Panc1 (cell line): ENCODE measurements at places on chromosomes 6 and 20.

DNA sequence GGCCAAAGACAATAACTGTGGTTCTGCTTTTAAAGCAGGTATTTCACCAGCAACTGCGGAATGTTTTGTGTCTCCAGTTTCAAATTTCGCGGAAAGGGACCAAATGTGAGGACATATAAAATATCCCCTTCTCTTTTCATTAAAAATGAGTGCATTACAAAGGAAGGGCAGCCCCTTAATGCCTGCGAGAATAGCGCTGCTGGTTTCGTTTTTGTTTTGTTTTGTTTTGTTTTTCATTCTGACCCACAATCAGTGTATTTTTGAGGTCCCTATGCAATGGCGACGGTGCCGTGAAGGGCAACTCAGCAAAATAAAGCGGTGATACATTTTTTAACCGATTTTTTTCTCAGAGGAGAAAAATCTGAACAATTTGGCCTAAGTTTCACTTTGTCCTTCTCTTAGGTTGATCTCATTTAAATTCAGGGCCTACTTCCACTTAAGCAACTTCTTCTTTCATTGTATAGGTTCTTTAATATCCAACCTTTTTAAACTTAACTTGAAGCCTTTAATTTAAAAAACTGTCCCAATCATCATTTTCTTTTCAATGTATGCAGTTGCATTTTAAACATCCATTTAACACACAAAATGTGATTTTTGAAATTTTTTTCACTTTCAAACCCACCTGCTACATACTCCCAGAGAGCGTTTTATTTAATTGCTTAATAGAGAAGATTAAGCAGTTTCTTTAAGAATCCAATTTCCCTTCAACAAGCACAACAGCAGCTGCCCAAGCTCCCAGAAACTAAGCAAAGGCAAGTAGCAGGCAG lies 2.9 kb upstream of the HIVEP2 start:
- H3K27me3 ChIP-seq = no peaks in the 10 kb centered on the region
- H3K27ac ChIP-seq = peak overlapping the region; percentile 78
- no peaks in the 10 kb centered on the region for H3K36me3 ChIP-seq
- peak overlapping the region; percentile 75 for H3K4me3 ChIP-seq
- H3K4me1 ChIP-seq = peaks cover 10% of the 10 kb centered on the region

GRCh38 chr6:156956286-156956685 lies 179.1 kb downstream of the ARID1B start:
- no peaks in the 10 kb centered on the region for H3K36me3 ChIP-seq
- H3K27me3 ChIP-seq = no peaks in the 10 kb centered on the region
- DNase-seq = no peak
- H3K27ac ChIP-seq = no peak overlapping the region

DNA sequence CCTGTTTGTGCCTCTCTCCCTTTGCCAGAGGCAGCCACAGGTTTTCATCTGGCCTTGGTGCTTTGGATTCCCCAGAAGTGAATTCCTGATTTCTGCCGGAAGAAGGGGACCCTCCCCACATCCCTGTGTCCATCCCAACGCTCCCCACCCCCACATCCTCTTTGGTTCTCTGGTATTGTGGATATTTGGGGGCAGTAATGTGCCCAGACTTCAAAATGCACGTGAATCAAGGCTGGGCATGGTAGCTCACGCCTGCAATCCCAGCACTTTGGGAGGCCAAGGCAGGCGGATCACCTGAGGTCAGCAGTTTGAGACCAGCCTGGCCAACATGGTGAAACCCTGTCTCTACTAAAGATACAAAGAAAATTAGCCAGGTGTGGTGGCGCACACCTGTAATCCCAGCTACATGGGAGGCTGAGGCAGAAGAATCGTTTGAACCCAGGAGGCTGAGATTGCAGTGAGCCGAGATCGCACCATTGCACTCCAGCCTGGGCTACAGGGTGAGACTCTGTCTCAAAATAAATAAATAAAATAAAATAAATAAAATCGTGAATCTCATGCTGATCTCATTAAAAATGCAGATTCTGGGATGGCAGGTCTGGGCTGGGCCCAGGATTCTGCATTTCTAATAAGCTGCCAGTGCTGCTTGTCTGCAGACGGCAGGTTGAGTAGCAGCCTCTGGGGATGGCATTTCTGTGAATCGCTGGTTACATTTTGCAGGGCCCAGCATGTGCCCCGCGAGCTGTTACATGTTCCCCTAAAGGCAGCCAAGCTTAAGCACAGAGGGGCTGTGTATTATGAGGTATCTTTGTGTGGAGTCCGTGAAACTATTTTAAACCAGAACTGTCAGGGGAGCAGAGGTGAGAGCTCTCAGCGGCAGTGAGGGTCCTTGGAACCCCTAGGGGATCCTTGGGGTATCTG lies 49.0 kb downstream of the SYNJ2 start:
- peaks cover 63% of the 10 kb centered on the region for H3K4me1 ChIP-seq
- H3K27ac ChIP-seq = peak overlapping the region; percentile 83
- no peak overlapping the region for H3K4me3 ChIP-seq
- 0 out of 2 replicates have a peak, but pooled peaks cover 3% of the 10 kb centered on the region for H3K36me3 ChIP-seq
- no peak for DNase-seq

DNA sequence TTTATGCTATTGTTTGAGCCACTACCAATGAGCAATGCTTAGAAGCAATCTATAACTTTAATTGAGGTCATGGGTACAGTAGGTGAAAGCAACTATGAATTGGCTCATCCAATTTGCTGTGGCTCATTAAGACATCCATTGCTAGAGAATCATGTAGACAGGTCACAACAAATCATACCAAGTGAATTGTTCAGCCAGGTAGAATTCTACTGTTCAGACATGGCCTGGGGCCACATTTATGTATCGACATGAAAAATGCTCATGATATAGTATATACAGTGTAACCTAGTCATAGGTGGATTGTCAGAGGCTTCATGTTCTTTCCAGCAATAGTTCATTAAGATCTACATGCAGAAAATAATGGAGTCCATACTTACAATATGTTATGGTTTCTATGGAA lies 633.7 kb upstream of the EYS start:
- no peaks in the 10 kb centered on the region for H3K27me3 ChIP-seq
- H3K4me3 ChIP-seq = no peak overlapping the region
- H3K36me3 ChIP-seq = no peaks in the 10 kb centered on the region

DNA sequence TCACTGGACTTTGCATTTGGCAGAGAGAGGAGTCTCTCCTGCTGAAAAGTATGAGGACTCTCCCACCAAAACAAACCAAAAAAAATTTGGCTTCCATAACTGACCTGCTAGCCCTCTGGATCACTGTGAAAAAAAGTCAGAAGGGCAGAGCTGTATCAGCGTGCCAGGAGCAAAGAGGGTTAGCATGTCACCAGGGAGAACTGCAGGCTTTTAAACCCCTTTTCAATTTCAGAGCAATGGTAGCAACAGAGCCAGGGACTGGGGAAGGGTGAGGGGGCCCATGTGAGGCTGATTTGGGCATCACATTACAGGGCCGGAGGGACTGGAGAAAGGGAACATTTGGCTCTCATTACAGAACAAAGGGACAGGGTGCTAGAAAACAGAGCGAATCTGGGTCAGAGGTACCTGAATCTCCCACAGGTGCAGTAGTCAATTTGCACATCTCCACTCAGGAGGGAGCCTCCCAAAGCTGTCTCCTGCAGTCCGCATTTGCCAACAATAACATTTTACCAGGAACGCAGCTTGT lies 185.7 kb upstream of the EYA4 start:
- H3K36me3 ChIP-seq = no peaks in the 10 kb centered on the region
- H3K27ac ChIP-seq = no peak overlapping the region
- no peak for DNase-seq
- H3K4me1 ChIP-seq = no peaks in the 10 kb centered on the region

- DNase-seq = peak; percentile 42
- no peak overlapping the region for H3K27ac ChIP-seq
- no peaks in the 10 kb centered on the region for H3K27me3 ChIP-seq
- no peaks in the 10 kb centered on the region for H3K4me1 ChIP-seq
- H3K36me3 ChIP-seq = no peaks in the 10 kb centered on the region
Measured at GRCh38 chr20:16517946-16518783, 55.1 kb downstream of the KIF16B start.

GRCh38 chr6:72639920-72640614 lies 18.2 kb downstream of the KCNQ5 start:
- no peak for DNase-seq
- H3K27me3 ChIP-seq = no peaks in the 10 kb centered on the region
- H3K4me3 ChIP-seq = no peak overlapping the region
- H3K27ac ChIP-seq = no peak overlapping the region
- no peaks in the 10 kb centered on the region for H3K36me3 ChIP-seq

DNA sequence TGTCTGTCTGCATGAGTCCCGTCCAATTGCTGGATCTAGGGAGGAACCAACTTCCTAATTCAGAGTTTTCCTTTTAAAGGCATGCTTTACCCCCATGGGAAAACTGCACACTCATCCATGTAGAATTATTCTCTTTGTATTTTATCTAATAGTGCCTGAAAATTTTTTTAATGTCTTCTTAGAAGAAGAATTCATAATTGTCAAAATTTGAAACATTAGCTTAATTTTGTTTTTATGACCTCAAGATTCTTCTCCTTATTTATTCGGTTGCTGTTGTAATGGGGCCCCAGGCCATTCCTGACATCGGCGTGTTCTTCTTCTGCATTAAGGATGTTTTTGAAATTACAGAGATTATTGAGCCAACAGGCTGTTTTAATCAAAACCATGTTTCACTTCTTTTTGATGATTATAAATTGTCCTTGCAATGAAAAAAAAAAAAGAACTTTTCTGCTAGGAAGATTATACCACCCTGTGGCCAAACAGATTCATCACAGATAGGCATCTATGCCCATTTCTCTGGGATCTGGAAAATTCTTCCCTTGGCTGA lies 100.3 kb downstream of the ZNF217 start:
- no peaks in the 10 kb centered on the region for H3K36me3 ChIP-seq
- no peak for DNase-seq
- no peak overlapping the region for H3K4me3 ChIP-seq
- no peak overlapping the region for H3K27ac ChIP-seq
- no peaks in the 10 kb centered on the region for H3K4me1 ChIP-seq

- no peaks in the 10 kb centered on the region for H3K36me3 ChIP-seq
- peaks cover 17% of the 10 kb centered on the region for H3K27me3 ChIP-seq
- no peak overlapping the region for H3K4me3 ChIP-seq
- no peak overlapping the region for H3K27ac ChIP-seq
Measured at GRCh38 chr6:109297406-109298110, 84.7 kb downstream of the CD164 start.

GRCh38 chr20:48595495-48596333 lies 232.1 kb downstream of the PREX1 start:
- H3K27me3 ChIP-seq = no peaks in the 10 kb centered on the region; the same call in 1 of the 2 replicates
- DNase-seq = no peak
- no peak overlapping the region for H3K27ac ChIP-seq
- H3K4me3 ChIP-seq = no peak overlapping the region
- H3K36me3 ChIP-seq = no peaks in the 10 kb centered on the region

DNA sequence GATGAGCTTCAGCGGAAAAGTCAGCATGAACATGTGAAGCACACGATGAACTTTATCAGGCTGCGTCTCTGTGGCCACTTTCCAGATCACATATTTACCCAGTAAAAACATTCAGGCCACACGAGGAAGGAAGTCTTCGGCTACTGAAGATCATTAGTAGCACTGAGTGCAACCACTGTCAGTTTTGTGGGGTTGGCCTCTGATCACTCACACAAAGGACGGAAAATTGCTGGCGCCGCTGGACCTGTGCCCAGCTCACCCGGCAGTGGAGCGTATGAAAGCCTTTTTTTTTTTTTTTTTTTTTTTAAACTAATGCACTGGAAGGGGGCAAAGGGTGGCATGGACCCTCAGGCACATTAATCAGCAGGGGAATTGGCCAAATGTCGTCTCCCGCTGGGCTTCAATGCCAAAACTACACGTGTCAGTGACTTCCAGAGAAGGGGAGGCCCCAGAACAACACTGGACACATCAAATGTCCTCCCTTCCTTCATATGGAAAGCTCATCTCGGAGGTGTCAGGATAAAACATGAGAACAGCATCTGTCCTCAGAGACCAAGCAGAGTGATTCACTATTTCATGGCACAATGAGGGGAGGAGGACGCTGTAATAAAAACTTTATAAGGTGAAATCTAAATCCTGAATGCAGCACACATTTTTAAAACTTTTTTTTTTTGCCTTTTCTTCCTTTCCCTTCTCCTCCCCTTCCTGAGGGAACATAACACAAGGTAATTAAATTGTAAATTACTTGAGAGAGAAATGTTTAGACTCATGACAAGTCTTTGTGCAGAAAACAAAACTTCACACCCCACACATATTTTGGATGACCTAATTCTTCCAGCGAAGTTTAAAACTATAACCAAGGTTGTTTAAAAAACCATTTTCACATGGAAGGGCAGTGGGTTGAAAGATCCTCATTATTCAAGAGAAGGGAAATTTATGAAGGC lies 223.4 kb downstream of the FOXC1 start:
- no peaks in the 10 kb centered on the region for H3K4me1 ChIP-seq
- no peak overlapping the region for H3K27ac ChIP-seq
- no peak for DNase-seq
- no peak overlapping the region for H3K4me3 ChIP-seq
- no peaks in the 10 kb centered on the region for H3K36me3 ChIP-seq

GRCh38 chr6:30847971-30848436 lies 36.3 kb upstream of the DDR1 start:
- no peak for DNase-seq
- H3K27ac ChIP-seq = no peak overlapping the region

GRCh38 chr6:28117386-28118050 lies 6.9 kb upstream of the ZSCAN16 start:
- peaks cover 19% of the 10 kb centered on the region; the same call in 1 of the 2 replicates for H3K36me3 ChIP-seq
- no peak for DNase-seq
- no peak overlapping the region for H3K4me3 ChIP-seq
- H3K4me1 ChIP-seq = no peaks in the 10 kb centered on the region
- H3K27me3 ChIP-seq = no peaks in the 10 kb centered on the region

GRCh38 chr6:83467620-83468036 lies 36.8 kb upstream of the ME1 start:
- no peak overlapping the region for H3K4me3 ChIP-seq
- no peak for DNase-seq
- no peak overlapping the region for H3K27ac ChIP-seq
- H3K27me3 ChIP-seq = no peaks in the 10 kb centered on the region

DNA sequence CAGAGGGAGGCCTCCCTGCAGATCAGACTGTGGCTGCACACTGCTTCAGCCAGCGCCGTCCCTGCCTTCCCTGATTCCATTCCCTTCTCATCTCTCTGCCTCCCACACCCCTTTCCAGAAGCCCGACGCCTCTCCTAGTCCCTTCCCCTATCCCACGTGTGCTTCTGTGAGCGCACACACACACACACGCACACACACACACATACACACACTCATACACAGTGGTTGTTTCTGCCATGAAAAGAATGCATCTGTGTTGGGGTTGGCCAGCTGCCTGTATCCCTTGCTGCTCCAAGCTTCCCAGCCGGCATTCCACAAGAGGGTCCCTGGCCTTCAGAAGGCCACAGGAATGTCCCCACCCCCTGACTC lies 51.7 kb downstream of the MOCS1 start:
- no peaks in the 10 kb centered on the region for H3K27me3 ChIP-seq
- H3K36me3 ChIP-seq = no peaks in the 10 kb centered on the region
- H3K27ac ChIP-seq = no peak overlapping the region
- no peaks in the 10 kb centered on the region for H3K4me1 ChIP-seq
- H3K4me3 ChIP-seq = no peak overlapping the region
- DNase-seq = no peak

GRCh38 chr6:106056060-106056745 lies 29.9 kb upstream of the PRDM1 start:
- H3K27me3 ChIP-seq = no peaks in the 10 kb centered on the region
- no peak overlapping the region for H3K4me3 ChIP-seq
- DNase-seq = no peak
- no peak overlapping the region for H3K27ac ChIP-seq
- no peaks in the 10 kb centered on the region for H3K4me1 ChIP-seq
